ENCODE measurements at places on chromosomes 2 and 18.

- DNase-seq = no peak
These were observed 93.5 kb downstream of the ZCCHC2 start for GRCh38 chr18:62616331-62616805.

DNA sequence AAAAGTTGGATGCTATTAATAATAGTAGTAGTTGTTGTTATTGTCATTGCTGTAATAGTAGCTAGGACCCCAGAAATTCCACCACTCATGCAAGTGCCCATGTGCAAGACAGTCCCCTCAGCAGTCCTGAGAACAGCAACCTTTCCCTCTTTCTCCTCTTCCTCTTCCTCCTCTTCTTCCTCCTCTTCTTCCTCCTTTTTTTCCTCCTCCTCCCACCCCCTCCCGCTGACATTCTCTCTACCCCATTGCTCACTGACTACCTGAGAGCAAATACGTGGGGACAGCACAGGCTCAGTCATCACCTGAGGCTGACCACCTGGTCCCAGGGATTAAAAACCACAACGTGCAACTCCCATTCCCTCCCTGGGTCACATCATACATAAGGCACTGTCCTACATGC is 41.8 kb downstream of the SMAD7 start:
- no peak for DNase-seq

DNA sequence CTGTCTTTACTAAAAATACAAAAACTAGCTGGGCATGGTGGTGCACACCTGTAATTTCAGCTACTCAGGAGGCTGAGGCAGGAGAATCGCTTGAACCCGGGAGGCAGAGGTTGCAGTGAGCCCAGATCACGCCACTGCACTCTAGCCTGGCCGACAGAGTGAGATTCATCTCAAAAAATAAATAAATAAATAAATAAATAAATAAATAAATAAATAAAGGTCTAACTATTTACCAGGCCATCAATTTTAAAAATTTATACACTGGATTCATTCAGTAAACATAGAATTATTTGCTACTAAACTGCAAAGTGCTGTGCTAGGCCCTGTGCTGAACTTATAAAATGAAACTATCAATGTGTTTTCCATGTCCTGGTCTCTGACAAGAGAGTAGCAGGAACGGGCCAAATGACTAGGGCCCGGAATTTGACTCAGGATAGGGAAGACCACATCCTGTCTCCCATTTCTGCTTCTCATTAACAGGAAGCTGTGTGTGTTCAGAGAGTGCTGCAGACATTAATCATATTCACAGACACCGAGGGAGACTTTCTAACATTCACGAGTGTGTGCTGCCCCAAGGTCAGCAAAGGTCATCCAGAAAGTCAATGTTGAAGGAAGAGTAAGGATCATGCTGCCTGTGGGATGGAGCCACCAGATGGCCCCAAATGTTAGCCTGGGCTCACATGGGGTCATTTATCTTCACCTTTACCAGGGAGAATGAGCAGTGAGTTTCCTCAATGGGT is 95.8 kb downstream of the SPP2 start:
- no peak for DNase-seq

DNA sequence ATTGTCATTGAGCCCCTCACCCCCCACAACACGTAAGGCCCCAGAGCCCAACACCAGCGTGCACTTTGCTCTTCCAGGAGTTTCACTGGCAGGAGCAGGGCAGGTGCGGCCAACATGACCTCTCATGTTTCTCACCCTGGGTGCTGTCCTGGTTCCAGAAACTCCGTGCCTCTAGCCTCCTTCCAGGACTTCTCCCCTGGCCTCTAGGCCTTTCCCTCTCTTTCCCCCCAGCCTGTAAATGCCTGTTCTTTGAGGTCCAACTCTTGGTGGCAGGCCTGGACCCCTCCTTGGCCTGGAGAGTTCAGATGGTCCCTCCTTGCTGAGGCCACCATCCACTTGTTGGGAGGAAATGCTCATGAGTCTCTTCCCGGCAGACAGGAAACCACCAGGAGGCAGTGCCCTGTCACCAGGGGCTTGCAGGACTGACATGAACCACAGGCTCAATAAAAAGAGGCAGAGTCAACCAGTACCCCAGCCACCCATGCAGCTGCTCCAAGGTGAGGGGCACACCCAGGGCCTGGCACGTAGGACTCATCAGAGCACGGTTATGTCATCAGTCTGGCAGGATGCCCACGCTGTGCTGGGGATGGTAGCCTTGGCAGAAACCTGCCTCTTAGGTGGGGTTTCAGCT is 1.5 kb downstream of the MALL start:
- no peak for DNase-seq

GRCh38 chr2:98088261-98088660 is 1.3 kb downstream of the VWA3B start:
- DNase-seq = no peak

DNA sequence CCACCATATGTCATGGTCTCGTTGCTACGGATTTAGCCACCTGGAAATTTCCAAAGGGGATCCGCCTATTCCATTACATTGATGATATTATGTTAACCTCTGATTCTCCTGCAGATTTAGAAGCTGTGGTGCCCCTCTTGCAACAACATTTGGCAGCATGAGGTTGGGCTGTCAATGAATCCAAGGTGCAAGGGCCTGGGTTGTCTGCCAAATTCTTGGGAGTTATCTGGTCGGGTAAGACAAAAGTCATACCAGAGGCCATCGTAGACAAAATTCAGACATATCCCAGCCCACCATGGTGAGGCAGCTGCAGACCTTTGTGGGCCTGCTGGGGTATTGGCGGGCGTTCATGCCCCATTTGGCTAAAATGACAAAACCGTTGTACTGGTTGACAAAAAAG is 13.6 kb upstream of the C2orf42 start:
- DNase-seq = no peak

DNA sequence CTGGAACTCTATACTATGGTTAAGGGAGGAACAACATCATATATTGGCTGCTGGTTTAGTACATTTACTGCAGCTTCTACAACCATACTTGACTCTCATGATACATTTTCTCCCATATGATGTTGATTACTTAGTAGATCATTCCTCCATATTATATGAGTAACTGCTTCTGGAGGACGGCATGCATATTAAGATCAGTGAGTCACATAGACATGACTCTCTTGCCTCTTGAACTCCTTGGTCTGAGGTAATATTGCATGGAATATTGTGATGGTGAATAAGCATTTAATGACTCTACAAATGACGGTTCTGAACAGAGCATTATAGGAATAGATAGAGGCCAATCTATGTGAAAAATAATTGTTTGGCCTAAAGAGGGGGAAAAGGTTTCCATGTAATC is 418.8 kb upstream of the SPHKAP start:
- DNase-seq = no peak

- no peak for DNase-seq
These were observed 323.4 kb downstream of the BCL11A start for GRCh38 chr2:60230037-60230436.

- no peak for DNase-seq
These were observed 45.5 kb downstream of the YES1 start for GRCh38 chr18:766550-766860.

DNA sequence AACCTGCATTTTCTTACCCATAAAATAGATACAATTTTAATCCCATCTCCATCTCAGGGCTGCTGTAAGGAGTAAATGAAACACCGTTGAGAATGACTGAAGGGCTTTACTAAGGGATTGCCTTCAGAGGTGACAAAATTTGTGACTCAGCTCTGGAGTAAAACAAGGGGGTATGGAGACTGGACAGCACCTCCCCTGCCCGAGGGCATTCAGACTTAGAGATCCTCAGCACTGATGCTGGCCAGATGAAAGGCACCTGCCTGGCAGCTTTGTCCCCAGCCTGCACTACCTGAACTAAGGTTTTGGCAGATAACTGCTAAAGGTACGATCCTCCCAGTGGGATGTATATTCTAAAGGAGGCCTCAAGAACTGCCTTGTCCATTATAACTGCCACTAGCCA is 105.9 kb upstream of the STPG4 start:
- no peak for DNase-seq

- no peak for DNase-seq
These were observed 39.5 kb downstream of the INO80C start for GRCh38 chr18:35458271-35458670.

DNA sequence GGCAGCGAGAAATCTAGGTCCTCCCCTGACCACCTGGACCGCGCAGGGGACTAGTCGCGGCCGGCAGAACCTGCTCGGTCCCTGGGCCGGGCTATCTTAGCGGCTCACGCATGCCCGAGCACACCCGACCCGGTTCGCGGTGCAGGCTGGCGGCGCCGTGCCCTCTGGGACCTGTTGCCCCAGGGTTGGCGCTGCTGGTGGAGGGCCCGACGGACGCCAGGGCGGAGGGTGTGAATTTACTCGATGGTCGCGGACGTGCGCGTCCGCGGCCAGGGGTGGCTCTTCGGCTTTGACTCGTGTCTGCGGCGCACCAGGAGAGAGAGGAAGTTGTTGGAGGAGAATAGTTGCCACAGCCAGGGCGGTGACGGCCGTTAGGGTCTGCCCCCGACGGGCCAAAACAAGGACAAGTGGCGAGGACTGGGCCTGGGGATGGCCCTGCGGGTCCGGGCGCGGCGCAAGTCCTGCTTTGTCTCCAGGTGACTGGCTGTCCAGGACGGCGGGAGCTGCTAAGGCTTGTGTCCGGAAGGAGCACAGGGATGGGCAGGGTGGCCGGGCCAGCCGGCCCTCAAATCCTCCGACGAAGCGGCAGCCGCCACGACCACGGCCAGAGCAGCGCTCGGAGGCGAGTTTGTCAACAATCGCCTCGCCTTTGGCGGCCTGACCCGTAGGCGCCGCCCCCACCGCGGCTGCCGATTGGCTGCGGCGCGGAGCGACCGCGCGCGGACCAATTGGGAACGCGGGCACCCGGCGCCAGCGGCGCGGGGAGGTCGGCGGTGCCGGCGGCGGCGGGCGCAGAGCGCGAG is 1.3 kb downstream of the BCL2L11 start:
- peak; percentile 89 for DNase-seq

- no peak for DNase-seq
These were observed 115.3 kb downstream of the FHOD3 start for GRCh38 chr18:36412778-36413177.

DNA sequence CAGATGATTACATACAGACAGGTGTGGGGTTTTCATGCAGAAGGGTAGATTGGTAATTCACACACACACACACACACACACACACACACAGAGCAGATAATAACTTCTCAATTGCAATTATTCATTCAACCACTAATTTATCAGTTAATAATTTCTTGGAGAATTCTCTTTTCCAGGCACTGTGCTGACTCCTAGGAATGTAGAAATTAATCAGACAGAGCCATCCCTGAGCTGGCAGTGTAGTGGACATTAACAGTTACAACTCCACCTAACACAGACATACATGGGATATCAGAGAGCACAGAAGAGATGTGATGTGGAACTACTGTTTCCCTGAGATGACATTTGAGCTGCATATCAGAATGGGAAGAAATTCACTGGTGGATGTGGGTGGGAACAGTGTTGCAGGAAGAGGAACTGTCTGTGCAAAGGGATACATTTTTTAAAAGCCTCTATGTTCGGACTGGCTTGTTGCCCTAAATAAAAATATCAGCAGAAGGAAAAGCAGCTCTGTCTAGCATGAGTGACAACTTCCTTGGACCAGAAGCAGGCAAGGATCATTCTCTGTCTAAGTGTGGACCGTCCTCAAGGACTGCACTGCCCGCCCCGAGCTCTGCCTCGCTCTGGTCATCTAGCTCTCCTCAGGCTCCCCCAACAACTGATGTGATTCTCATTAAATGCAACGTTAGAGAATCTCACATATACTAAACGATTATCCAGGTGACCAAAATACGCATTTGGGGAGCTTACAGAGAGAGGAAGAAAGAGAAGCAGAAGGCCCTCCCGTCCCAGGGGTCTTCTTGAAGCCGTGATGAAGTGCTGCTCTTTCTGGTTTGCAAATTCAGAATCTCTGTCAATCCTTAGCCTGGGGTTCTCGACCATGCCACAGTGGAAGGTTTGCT is 173.4 kb upstream of the TRIB2 start:
- DNase-seq = no peak

- DNase-seq = no peak
These were observed 148.5 kb downstream of the MGAT5 start for GRCh38 chr2:134402410-134402809.

DNA sequence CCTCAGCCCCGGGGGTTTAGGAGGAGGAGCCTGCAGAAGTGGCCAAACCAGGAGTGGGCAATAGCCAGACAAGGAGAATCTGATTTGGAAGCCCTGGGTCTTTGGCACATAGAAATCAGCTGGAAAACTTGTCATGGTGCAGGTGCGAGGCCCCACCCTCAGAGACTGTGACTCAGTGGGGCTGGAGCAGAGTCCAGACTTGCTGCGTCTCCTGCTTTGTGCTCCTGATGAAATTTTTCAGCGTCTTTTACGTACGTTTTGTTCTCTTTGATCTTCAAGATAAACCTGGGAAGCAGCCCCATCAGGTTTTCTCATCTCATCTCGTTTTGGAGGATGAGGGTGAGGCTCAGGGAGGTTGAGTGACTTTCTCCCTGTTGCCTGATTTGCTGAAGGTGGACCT is 114.1 kb downstream of the CABLES1 start:
- no peak for DNase-seq

DNA sequence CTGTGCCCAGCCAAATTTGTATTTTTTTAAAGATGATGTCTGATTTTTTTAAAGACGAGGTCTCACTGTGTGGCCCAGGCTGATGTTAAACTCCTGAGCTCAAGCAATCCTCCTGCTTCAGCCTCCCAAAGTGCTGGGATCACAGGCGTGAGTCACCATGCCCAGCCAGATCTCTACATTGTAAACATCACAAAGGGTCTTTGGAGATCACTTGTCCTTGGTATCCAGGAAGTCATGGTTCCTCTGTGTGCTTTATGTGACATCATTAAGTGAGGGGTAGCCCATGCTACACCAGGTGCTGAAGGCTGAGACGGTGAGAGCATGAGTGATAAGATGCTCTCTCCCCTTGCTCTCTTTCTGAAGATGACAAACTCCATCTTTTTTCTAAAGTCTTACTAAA is 7.0 kb upstream of the NUP35 start:
- no peak for DNase-seq

DNA sequence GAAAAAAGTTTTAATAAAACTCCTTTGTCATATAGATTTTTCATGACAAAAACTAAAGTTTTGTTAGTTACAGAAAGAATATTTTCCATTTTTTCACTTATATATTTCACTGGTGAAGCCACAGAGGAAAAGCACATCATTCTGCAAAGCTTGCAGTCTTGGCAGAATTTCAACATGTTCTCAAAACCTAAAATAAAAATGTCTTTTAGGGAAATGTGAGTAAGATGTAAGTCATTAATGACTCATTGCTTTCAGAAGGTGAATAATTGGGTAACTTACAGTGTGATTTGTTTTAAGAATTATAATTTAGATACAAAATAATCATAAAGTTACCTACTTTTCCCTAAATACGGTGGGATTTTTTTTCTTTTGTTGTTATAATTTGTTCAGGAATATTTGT is 43.4 kb upstream of the TNFRSF11A start:
- no peak for DNase-seq

DNA sequence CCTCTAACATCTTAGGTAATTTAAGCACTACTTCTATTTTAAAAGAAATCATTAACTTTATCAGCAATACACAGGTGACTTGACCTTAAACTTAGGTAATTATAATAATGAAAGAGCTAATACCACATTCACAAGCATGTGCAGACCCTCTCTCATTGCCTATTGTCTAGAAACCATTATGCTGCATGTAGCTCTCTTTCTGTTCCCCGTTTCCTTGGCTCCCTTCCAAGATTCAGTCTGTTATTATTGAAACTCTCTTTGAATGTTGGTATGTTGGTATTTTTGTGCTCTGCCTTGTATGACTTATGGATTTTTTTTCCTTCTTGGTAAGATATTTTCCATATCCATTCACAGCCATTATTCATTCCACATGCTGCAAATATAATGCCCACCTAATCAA is 201.2 kb downstream of the CDCA7 start:
- DNase-seq = no peak

GRCh38 chr2:210445116-210445707 is 31.3 kb downstream of the LANCL1 start:
- no peak for DNase-seq
